ENCODE measurements at places on chromosomes 1 and 21.
A peak's percentile ranks its signal among the peaks of the same experiment; 100 is the strongest.

- DNase-seq: peak; percentile 29
These were observed 81.1 kb upstream of the AK4 start for GRCh38 chr1:65066766-65067490.

DNA sequence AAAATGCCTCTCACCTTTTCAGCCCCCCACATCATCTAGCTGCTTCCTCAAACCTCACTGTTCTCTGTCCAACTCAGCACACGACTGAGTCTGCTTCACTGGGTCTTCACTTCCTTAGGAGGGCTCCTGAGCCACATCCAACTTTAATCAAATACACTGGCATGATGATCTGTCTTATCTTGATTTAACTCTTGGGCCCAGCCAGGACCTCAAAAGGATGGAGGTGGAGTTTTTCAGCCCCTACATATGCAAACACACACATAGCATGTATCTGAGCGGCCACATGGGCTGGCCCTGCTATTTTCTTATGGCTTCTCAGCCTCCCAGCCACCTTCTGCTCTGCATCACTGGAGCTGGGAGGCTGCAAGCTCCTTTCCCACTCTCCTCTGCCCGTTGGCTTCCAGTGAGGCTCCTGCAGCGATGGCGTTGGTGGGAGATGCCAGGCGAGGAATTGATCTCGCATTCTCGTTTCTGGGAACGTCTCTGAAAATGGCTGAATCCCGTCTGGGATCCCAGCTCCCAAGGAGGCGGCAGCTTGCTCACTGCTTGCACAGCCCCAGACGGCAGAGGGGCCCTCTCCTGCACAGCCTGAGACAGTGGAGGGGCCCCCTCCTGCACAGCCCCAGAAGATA lies 1.8 kb upstream of the PRXL2B start:
- no peak for DNase-seq

DNA sequence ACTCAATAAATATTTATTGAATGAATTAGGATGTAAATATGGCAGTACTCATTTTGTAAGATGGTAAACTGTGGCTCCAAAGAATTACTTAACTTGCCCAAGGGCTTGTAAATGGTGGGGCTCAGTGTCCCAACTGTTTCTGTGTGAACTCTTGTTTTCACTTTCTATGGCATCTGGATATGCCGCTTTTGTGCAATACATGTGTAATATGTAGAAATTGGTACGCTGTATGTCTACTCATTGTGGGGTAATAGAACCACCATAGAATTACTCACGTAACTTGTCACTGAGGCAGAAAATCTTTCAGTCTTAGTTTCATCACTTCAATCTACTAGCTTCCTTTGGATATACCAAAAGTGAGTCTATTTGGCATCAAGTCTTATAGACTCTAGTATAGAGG lies 977 bp downstream of the PRPF3 start:
- no peak for DNase-seq

GRCh38 chr1:24656046-24656445 lies 12.9 kb downstream of the SRRM1 start:
- no peak for DNase-seq

DNA sequence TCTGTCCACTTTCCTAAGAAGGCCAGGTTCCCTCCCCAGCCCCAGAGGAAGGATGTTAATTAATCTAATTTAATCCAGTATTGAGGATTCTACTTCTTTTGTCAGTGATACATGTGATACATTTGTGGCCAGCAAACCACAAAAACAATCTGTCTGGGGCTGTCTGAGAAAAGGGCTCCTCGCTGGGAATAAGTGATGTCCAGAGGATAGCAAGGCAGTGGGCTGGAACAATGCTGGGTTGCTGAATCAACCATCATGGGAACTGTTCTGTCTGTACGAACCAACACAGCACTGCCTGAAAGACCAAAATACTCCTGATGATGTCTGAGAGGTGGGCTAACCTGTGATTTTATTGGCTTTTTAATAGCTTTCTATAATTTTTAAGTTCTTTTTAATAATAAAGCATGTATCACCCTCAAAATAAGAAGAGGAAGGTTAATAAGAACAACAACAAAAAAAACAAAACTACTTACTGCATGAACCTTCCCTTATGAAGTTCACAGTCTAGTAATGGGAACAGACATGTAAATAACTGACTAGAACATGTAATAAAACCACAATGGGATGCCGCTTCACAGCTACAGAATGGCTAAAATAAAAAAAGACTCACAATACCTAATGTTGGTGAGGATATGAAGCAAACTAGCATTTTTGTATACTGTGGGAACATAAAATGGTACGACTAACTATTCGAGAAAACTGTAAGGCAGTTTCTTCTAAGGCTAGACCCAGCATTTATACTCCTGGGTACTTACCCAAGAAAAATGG lies 11.4 kb upstream of the ADAR start:
- DNase-seq: no peak

DNA sequence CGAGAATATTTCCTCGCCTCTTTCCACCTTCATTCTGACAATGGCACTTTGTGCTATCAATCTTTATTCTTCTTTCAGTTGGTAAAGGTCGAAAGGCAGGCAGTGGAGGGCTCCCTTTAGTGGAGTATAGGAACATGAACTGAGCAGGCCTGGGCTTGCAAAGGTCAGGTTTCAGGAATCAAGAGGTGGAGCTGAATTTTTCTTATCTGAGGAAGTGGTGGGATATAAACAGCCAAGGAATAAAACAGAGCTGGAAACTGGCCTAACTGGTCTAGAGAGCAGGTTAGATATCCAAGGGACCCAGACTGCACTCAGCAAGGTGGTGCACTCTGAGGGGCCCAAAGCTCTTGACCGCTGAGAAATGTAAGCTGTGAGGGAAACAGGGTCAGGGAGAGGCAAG lies 99.1 kb downstream of the PLA2G4A start:
- no peak for DNase-seq

DNA sequence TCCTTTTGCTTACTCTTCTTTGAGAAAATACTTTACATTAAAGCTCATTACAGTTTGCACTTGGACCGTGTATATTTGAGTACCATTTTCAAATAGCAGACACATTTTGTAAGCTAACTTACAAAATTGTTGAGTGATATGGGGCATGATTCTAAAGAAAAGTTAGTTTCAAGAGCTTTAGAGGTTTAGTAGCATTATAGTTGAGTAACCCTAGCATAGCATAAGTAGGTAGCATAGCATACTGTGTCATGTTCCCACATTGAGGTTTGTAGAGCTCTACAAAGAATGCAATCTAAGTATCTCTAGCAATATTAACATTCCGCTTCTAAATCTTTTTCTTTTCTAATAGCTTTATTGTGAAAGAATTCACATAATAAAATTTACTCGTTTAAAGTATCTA lies 92.0 kb downstream of the ITSN1 start:
- no peak for DNase-seq

DNA sequence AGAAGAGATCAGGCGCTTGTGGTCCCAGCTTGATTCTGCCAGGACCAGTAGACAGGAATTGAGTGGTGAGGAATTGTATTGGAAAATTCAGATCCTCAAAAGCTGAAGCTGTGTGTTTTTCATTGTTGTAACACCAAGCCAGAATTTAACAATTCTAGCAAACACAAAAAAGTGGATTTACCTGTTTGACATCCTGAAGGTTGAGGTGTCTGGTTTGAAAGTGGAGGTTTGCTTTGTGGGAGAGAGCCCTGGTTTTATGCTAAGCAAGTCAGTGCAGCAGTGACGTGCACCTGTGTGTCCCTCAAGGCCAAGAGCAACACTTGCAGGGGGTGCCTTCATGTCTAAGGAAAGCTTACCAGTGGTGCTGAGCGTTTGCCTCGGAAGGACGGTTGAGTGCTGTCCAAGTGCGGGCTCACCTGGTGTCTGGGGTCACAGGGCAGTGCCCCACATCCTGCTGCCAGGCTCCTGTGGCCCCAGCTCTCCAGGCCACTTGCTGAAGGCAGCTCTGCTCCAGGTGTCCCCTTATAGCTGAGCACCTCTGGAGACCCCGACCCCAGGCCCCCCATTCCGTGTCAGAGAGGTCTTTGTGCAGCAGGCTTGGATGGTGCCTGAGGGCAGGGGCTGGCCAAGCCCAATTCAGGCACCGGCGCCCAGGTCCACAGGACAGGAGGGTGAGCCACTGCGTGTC lies 27.7 kb downstream of the PCNT start:
- no peak for DNase-seq

DNA sequence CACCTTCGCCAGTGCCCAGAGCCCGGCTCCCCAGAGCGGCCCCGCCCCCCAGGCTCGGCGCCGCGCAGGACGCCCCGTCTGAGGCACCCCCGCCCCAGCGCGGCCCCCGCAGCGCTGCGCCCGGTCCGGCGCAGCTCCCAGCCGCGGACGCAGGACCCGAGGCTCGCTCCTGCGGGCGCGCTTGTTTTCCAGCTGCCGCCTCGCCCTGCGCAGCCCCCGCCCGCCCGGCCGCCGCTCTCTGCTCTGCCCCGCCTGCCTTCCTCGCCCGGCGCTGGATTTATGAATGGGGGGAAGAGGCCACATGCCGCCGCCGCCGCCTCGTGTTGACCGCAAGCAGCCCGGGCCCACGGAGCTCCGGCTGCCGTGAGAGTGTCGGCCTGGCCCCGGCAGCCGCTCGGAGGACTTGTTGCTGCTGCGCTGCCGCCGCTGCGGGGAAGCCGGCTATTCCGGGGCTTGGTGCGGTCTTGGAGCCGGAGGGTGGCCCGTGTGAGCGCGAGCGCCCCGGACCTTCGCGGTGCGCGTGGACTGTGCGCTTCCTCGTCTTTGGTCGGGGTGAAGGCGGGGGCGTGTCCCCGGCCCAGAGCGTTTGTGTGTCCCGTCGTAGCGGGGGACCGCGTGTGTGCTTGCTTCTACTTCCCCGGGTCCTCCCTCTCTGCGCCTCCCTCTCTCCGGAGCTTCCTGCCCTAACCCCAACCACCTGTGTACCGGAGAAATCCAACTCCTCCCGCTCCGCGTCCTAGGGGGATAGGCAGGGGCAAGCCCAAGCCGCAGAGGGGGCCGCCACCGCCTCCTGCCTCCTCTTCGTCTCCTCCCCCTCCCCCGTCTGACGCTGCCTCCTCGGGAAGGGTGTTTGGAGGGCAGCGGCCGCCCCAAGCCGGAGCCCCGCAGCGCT lies 736 bp downstream of the KCNC4 start:
- DNase-seq: peak; percentile 28

DNA sequence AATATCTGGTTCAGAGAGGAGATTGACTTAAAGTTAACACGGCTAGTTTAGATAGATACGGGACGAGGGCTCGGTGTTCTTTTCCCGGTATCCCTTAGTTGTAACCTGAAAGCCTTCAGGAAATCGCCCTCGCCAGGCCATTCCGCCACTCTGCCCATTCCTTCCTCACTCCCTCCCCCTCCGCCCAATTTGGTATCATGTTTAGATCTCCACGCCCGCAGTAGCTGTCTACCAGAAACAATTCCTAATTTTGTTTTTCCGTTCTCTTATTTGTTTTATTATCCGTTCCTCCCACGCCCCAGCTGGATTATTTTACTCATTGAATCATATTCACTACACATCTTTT lies 685 bp upstream of the VAMP4 start:
- DNase-seq: no peak

DNA sequence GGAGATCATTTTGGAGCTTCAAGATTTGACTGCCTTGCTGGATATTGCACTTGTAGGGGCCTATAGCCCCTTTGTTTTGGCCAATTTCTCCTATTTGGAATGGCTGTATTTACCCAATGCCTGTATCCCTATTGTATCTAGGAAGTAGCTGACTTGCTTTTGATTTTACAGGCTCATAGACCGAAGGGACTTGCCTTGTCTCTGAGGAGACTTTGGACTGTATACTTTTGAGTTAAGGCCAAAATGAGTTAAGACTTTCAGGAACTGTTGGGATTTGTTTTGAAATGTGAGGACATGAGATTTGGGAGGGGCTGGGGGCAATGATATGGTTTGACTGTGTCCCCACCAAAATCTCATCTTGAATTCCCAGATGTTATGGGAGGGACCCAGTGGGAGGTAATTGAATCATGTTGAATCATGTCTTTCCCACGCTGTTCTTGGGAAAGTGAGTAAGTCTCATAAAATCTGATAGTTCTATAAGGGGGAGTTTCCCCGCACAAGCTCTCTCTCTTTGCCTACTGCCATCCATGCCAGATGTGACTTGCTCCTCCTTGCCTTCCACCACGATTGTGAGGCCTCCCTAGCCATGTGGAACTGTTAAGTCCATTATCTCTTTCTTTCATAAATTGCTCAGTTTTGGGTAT lies 276.1 kb downstream of the LMX1A start:
- no peak for DNase-seq

DNA sequence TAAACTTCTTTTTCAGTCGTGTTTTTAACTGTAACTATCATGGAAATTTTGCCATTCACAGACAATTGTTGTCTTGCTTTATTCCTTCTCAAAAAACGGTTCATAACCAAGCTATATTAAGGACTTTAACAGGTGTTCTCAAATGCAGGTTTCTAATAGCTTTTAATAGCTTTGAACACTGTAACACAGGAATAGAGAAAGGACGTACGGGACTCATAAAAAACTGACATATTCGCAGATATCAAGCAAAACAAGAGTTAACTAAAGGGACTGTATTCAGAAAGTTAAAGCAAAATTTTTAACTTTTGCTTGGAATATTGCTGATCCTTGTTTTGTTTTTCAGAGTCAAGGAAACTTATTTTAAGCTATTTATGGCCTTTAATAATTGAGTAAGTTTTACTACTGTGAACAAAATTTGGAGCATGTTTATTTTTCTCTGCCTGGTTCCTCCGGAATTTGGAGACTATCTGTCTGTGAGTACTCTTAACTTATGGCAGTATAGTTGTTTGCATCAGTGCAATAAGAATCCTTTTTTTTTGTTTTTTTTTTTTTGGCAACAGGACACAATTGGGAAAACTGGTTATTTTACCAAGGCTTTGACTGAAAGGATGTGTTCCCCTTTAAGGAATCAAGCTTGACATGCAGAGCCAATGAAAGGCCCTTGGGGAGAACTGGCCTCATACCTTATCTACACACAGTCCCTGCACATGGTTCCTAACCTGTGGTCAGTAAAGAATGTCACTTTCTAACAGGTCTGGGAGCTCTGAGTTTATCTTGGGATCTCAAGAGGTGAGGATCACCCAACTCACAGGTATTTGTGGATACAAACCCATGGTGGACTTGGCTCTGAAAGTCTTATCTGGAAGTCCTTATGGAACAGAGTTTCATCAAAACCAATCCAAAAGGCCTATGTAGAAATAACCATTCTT lies 5.8 kb upstream of the CD46 start:
- DNase-seq: no peak

DNA sequence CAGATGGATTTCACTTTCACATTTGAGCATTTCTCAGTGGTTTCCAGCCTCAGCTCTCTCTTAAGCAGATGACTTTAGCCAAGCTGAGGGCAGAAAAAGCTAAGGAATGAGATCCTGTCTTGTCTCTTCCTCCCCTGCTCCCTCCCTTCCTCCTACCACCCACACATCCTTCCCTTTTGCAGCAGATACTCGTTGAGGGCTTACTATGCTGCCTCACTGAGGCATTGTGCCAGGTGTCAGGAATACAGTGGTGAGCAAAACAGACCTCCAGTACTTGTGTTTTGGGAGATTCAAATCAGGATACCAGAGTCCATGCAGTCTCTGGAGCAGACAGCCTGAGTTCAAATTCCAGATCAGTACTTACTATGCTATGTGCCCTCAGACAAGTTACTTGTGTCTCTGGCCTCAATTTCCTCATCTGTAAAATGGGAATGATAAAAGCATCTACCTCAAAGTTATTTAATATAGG lies 43.2 kb downstream of the KIF26B start:
- no peak for DNase-seq

- DNase-seq: no peak
These were observed 72.1 kb downstream of the LMO4 start for GRCh38 chr1:87400813-87401212.

GRCh38 chr1:82091729-82092128 lies 291.0 kb downstream of the ADGRL2 start:
- no peak for DNase-seq

GRCh38 chr1:155000411-155000725 lies 2.2 kb upstream of the ZBTB7B start:
- DNase-seq: no peak

Data from NK-92 treated with Interleukin-12 subunit alpha and Interleukin-12 subunit beta, amount 100 ng/mL, for 24 hours (cell line).